Common myeloid progenitor, CD34-positive (primary cell): ENCODE measurements at places on chromosomes 2 and 18.

DNA sequence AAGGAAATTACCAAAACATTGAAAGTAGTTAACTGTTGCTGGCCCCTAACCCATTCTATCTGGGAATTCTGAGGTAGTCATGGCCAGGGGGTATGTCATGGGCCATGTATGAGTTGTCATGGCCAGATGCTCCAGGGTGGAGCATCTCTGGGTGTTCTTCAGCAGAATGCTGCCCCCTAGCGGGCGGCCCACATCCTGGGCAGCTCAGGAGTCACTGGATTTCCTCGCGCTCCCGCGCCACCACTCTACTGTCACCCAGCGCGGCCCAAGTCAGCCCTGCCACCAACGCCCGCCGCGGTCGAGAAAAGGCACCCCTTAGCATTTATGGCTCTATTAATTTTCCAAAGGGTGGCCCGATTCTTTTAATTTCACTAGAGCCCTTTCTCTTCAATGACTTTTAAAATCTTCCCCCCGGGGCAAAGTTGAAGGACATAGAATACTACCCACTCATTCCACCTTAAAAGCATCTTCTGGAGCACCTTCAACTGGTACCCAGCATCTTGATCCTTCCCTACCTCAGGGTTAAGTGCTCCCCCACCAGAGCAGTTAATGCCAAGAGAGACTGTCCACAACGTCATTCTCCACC is 41.6 kb downstream of the PKDCC start:
- H3K27me3 ChIP-seq: no peaks in the 10 kb centered on the region
- no peak overlapping the region for H3K27ac ChIP-seq
- DNase-seq: peak; percentile 67

DNA sequence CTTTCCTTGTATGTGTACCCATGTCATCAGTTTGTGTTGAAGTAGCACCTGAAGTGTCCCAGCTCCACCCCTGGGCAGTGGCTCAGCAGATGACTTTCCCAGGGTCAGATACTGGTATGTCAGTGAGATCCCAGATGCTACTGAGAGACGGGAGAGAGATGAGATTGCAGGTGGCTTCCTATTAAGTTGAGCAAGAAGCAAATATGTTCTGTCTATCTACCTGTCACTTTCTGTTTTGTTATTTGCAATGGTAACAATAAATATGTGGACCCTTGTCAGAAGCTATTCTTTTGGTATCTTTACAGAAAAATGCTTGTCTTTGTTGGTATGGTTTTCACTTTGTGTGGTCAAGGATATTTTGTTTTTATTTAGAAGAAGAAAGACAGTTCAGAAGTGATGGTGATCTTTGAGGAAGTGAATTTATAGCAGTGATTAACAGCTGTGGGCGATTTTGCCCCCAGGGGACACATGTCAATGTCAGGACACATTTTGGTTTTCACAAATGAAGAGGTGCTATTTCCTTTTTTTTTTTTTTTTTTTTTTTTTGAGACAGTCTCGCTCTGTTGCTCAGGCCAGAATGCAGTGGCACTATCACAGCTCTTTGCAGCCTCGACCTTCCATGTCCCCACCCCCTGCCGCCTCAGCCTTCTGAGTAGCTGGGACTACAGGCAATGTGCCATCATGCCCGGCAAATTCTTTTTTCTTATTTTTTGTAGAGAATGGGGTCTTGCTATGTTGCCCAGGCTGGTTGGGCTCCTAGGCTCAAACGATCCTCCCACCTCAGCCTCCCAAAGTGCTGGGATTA is 21.4 kb downstream of the MGAT5 start:
- H3K27me3 ChIP-seq: no peaks in the 10 kb centered on the region
- H3K4me3 ChIP-seq: no peak overlapping the region
- peaks cover 3% of the 10 kb centered on the region for H3K36me3 ChIP-seq
- no peak for DNase-seq

- no peaks in the 10 kb centered on the region for H3K4me1 ChIP-seq
- no peaks in the 10 kb centered on the region for H3K36me3 ChIP-seq
- H3K27ac ChIP-seq: no peak overlapping the region
- no peak overlapping the region for H3K4me3 ChIP-seq
- DNase-seq: no peak
- no peaks in the 10 kb centered on the region for H3K27me3 ChIP-seq
Observed at GRCh38 chr2:141393214-141393545, 737.6 kb downstream of the LRP1B start.

GRCh38 chr2:72023678-72024390 is 123.8 kb downstream of the CYP26B1 start:
- no peaks in the 10 kb centered on the region for H3K36me3 ChIP-seq
- no peak overlapping the region for H3K4me3 ChIP-seq

DNA sequence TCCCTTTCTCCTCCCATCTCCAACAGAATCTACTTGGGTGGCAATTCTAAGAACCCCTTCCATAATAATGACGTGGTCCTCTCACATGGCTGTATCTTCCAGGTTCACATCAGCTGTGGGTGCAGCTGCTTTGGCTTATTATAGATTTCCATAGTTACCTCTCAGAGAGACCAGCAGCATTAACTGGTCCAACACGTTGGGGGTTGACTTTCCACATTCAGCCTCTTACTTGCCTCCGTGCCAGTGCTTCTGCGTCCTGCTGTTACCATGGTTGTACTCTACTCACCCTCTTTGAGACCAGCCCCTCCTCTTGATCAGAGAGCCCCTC is 570.7 kb downstream of the PLCL1 start:
- H3K36me3 ChIP-seq: no peaks in the 10 kb centered on the region
- no peak overlapping the region for H3K4me3 ChIP-seq
- DNase-seq: no peak
- H3K27ac ChIP-seq: no peak overlapping the region
- H3K4me1 ChIP-seq: peaks cover 3% of the 10 kb centered on the region
- H3K27me3 ChIP-seq: peaks cover 10% of the 10 kb centered on the region

DNA sequence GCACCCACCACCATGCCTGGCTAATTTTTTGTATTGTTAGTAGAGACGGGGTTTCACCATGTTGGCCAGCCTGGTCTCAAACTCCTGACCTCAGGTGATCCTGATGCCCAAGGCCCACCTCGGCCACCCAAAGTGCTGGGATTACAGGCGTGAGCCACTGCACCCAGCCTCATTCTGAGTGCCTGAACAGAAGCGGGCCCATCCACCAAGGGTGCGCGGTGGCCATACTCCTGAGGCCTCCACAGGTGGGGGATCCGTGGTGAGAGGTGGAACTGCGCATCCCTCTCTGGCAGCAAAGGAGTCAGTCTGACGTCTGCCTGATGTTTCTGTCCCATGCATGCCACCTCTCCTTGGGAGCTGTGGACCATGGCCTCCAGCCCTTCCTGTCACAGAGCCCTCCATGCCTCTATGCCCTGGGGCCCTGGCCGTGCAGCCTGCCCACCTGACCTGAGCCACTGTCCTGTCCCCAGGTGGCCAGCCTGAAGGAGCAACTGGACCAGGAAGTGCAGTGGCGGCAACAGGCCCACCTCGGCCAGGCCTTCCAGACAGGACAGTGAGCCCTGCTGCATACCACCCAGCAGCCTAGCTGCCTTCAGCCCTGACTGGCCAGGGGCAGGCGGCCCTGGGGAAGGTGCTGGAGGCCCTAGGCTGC is 7.6 kb upstream of the SNED1 start:
- peaks cover 2% of the 10 kb centered on the region for H3K27me3 ChIP-seq
- no peaks in the 10 kb centered on the region for H3K36me3 ChIP-seq
- peaks cover 2% of the 10 kb centered on the region for H3K4me1 ChIP-seq

DNA sequence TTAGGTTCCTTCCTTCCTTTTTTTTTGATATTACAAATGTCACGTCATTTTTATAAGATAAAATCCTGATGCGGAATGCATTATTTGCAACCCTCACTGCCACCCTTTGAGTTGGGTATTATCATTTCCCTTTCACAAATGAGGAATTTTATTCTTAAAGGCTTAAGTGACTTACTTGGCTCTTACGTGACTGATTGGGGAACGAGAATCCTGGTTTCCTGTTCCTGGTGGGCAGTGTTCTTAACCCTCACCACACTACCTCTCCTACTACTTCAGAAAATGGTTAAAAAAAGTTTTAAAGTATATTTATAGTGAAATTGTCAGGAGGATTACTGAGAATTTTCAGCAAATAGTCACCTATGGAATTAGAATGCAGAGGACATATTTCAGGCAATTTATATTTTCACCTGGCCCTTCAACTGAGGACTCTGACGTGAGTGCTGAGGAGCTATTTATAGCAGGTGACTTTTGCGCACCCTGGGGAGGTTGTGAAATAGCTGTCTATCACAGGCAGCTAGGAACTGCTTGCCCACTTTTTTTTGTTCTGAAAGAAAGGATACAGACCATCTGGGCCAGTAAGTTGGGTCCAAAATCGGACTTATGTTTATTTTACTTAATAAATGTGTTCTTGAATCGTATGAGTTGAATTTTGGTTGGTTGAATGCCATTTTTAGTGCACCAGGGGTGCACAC is 18.7 kb upstream of the RASGRP3 start:
- H3K27ac ChIP-seq: peak overlapping the region; percentile 34
- no peak overlapping the region for H3K4me3 ChIP-seq
- peaks cover 14% of the 10 kb centered on the region for H3K4me1 ChIP-seq
- H3K27me3 ChIP-seq: no peaks in the 10 kb centered on the region
- peak; percentile 72 for DNase-seq

DNA sequence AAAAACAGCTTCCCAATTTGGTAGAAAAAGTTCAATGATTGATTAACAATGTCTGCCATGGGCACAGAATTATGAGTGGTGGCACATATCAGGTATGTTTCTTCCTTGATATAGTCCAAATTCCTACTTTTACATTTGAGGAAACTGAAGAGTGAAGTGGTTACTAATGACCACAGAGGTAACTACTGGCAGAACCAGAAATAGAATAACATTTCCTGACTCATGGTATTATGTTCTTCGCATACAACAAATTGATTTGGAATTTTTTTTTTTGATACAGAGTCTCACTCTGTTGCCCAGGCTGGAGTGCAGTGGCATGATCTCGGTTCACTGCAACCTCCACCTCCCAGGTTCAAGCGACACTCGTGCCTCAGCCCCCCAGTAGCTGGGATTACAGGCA is 6.0 kb upstream of the NFE2L2 start:
- H3K4me3 ChIP-seq: no peak overlapping the region
- H3K27me3 ChIP-seq: no peaks in the 10 kb centered on the region
- H3K27ac ChIP-seq: no peak overlapping the region
- peaks cover 26% of the 10 kb centered on the region for H3K4me1 ChIP-seq
- DNase-seq: no peak
- H3K36me3 ChIP-seq: no peaks in the 10 kb centered on the region

DNA sequence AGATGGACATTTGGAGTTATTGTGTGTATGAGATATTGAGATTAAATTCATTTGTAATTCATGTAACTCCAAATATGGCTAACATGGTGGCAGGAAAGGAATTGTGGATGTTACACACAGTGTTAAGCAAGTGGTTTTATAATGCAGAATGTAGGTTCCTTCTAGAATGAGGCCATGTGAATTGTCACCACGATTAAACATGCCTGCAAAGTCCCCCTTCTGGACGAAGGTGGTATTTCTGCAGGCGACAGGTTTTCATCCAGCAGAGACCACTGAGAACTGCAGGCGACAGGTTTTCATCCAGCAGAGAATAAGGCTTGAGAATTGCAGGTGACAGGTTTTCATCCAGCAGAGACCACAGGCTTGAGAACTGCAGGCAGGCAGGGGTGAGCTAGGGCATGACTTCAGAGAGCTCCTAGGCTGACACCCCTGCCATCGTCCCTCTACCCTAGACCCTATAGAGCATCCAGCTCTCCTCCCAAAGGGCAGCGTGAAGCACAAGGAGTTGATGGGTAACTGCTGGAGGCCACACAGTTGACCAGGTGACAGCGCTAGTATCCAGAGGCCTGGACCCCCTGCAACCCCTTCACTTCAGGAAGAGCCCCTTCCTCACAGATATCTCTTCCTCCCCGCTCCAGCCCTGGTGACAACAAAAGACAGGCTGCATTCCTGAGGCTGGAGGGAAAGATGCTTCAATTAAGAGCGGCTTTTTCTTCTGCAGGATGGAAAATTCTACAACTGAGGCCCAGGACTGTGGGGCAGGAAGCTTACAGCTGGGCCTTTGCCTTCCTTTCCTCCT is 175.8 kb downstream of the LOXHD1 start:
- H3K4me1 ChIP-seq: no peaks in the 10 kb centered on the region
- no peak overlapping the region for H3K27ac ChIP-seq
- peak; percentile 76 for DNase-seq
- no peak overlapping the region for H3K4me3 ChIP-seq

DNA sequence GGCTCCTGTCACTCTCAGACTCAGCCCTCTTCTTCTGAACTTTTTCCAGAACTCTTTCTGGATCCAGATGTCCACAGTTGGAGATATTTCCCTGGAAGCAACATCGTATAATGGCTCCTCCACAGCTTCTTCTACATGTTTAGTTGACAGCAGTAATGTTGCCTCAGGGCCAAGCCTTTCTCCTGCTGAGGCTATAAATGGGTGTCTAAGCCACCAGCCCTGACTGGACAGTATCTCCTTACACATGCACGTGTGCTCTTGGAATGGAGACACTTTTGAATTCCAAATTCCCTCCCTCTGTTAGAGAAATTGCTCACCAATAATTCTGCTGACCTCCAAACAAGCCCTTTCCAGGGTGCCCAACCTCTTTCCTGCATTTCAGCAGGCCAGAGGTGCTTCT is 156.2 kb upstream of the PIK3C3 start:
- DNase-seq: no peak
- H3K27me3 ChIP-seq: peaks cover 2% of the 10 kb centered on the region
- H3K27ac ChIP-seq: no peak overlapping the region
- no peaks in the 10 kb centered on the region for H3K4me1 ChIP-seq
- H3K4me3 ChIP-seq: no peak overlapping the region

DNA sequence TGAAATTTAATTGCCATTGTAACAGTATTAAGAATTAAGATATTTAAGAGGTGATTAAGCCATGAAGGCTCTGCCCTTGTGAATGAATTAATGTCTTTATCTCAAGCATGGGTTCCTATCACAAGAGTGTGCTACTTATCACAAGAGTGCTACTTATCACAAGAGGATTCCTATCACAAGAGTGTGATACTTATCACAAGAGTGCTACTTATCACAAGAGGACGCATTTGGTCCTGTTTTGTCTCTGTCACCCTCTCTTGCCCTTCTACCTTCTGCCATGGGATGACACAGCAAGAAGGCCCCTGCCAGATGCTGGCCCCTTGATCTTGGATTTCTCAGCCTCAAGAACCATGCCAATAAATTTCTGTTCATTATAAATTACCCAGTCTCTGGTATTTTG is 13.2 kb upstream of the COL5A2 start:
- no peaks in the 10 kb centered on the region for H3K4me1 ChIP-seq
- no peak for DNase-seq
- no peaks in the 10 kb centered on the region for H3K27me3 ChIP-seq
- no peaks in the 10 kb centered on the region for H3K36me3 ChIP-seq
- no peak overlapping the region for H3K27ac ChIP-seq

GRCh38 chr2:209511637-209512036 is 87.8 kb downstream of the MAP2 start:
- no peak overlapping the region for H3K4me3 ChIP-seq
- H3K27ac ChIP-seq: no peak overlapping the region
- no peak for DNase-seq
- H3K27me3 ChIP-seq: no peaks in the 10 kb centered on the region
- no peaks in the 10 kb centered on the region for H3K36me3 ChIP-seq

DNA sequence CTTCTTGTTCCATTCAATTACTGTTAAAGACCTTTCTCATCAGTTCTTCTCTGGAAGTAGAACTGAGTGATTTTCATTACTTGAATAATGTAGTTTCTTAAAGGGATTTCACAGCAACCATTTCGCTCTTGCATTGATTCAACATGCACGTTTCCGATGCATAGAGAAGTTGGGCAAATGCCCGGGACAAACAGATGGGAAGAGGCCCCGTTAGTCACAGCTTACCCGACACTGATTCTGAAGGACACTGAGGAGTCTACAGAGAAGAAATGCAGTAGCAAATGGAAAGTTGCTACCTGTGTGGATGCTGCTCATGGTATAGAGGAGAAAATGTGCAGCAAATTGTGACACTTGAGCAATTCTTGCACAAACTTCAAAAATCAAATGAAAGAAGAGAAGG is 32.3 kb upstream of the GCG start:
- H3K27ac ChIP-seq: no peak overlapping the region
- DNase-seq: no peak
- no peaks in the 10 kb centered on the region for H3K36me3 ChIP-seq
- H3K27me3 ChIP-seq: no peaks in the 10 kb centered on the region
